ENCODE measurements at places on chromosomes 7 and 10.

- no peak for DNase-seq
Measured at GRCh38 chr7:4800487-4800886, 25.1 kb downstream of the AP5Z1 start.

- DNase-seq = no peak
Measured at GRCh38 chr7:94403546-94403945, 8.9 kb downstream of the COL1A2 start.

DNA sequence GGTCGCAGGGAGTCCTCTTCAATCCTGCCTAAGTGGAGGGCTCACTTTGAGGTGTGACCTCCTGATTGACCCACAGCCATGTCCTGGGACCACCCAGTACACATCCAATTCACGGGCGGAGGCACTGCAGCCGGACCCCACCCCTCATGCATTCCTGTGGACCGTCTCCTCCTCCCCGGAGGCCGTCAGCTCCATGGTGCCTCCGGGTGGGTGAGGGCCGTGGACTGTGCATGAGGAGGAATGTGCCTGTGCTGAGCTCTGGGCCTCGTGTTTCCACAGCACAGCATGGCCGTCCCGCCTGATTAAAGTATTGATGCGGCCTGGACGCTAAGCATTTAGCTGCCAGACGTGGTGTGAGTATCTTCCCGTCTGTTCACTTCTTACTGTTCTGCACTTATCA is 52.8 kb downstream of the CFAP46 start:
- DNase-seq = no peak

- peak; percentile 71 for DNase-seq
Measured at GRCh38 chr7:28389504-28390395, 22.6 kb upstream of the CREB5 start.

- DNase-seq = no peak
Measured at GRCh38 chr7:4742051-4742573, 33.3 kb upstream of the AP5Z1 start.

GRCh38 chr7:133590795-133591194 is 337.9 kb downstream of the EXOC4 start:
- DNase-seq = no peak

- DNase-seq = no peak
Measured at GRCh38 chr7:21996641-21997040, 50.9 kb upstream of the CDCA7L start.

- no peak for DNase-seq
Measured at GRCh38 chr7:135448753-135449152, 61.1 kb downstream of the CNOT4 start.

DNA sequence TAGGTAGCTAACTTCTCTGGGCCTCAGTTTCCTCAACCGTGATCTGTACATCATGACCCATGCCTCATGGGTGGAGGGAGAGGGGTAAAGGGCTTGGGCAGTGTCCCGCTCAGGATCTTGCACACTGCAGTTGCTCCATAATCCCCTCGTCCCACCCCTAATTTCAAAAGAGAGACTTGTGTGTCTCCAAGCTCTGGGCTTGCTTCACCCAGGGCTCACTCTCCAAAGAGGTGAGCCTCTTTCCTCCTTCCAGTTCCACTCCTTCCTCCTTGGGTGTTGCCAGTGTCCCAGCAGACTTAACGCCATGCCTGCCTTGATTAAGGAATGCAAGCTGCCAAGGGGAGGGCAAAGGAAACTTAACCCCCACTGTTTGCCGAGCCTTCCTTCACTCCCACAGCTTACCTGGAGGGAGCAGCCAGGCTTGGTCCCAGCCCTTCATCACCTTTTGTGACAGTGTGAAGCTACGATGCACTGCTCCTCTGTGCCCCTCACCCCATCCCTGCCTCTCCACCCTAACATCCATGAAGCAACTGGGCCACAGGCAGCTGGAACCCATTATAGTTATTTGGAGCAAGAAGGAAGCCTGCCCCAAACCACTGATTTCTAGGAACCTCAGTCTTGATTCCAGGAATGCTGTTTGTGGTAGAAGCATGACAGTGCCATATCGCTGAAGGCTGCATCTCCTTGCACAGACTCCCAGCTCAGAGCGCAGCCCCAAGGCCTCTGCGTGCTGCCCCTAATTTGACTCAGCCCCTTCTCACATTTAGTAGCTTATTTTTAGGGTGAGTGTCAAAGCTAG is 363.3 kb downstream of the TNS3 start:
- DNase-seq = no peak

DNA sequence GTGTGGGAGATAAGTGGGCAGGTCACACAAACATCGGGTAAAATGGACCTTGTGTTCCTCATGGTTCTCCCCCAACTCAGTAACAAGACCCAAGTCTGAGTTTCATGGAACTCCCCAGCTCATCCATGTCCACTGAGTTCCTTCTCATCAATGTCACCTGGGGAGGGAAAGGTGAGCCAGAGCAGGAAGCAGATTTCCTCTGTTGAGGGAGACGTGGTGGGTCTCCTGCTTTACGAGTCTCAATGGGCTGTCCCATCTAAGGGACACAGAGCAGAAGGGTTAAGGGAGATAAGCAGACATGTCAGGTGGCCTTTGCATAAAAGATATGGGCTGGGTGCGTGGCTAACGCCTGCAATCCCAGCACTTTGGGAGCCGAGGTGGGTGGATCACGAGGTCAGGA is 56.5 kb upstream of the SORCS3 start:
- DNase-seq = no peak

GRCh38 chr10:70354556-70354955 is 27.9 kb downstream of the LRRC20 start:
- DNase-seq = no peak

DNA sequence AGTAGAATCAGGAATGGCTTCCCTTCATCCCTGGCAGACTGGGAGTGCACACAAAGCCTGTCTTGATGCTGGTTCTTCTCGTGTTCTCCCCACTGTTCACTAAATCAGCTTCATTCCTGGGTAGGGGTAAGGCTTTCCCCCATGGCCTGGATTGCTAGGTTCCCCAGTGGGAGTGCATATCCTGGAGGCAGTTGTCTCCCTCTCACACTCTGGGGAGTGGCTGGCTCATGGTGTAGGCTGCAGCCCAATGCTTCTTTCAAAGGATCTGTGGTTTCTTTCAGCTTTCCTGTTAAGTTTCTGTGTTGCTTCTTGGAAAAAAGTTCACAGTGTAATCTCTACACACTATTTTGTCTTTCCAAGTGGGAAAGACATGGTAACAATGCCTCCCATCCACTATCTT is 32.6 kb upstream of the ARMC3 start:
- DNase-seq = no peak

DNA sequence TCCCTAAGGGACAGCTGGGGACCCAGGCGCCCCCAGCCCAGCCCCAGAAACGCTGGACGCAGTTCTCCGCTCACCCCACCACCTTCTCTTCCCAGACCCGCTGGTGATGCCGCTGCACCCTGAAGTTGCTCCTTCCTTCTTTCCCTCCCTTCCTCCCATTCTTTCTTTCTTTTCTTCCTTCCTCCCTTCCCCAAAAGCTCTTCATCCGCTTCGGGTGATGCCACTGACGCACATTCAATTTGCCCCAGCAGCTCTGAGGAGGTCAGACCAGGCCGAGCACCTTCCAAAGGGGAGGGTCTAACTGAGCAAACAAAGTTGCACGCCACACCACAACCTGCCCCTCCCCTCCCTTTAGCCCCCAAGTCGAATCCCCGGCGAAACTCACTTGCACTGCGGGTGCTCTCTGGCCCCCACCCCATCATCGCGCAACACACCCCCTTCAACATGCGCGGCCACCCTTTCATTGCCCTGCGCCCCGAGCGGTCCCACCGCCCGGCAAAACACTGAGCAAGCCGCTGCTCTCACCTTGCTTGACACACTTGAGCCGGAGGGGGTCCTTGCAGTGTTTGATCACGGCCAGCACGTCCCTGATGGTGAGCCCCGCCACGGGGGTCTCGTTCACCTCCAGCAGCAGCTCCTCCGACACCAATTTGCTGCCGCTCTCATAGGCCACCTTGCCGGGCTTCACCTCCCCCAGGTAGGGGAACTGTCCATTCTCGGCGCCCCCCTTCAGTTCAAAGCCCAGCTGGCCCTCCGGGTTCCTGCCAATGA is 787 bp downstream of the MAGI2 start:
- peak; percentile 23 for DNase-seq

DNA sequence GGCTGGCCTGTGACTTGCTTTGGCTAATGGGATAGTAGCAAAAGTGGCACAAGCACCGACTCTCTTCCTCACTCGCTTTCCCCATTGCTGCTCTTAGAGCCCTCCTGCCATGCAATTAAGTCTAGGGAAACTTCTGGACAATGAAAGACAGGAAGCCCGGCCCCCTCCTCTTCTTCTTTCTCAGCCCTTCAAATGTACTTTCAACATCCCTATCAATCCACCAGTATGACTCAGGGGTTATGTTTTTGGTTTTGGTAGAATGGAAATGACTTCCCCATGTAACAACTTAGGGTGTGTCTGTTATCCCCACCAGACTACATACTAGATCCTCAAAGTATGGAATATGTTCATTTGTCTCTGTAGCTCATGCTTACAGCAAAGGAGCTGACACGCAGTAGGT is 139.0 kb upstream of the GDF10 start:
- no peak for DNase-seq

DNA sequence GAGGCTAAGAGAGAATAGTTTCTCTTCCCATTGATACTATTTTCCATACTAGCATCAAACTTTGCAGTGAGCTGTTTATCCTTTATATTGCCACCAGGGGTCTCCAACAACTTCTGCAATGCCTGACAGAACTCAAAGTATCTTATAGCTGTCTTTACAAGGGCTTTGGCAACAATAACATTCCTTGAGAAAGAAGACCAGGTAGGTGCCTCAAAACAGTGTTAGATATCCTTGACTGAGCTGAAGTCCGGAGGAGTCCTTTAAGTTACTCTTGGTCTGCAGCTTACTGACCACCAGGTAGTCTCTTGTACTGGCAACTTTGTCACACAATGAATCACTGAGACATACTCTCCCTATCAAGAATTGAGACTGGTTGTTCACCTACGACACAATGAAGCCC is 30.0 kb upstream of the TES start:
- peak; percentile 24 for DNase-seq

GRCh38 chr7:24669971-24670591 is 87.2 kb downstream of the GSDME start:
- no peak for DNase-seq

- no peak for DNase-seq
Measured at GRCh38 chr10:95405655-95406054, 114.9 kb upstream of the PDLIM1 start.

GRCh38 chr7:99000904-99001465 is 122.7 kb downstream of the TRRAP start:
- no peak for DNase-seq

DNA sequence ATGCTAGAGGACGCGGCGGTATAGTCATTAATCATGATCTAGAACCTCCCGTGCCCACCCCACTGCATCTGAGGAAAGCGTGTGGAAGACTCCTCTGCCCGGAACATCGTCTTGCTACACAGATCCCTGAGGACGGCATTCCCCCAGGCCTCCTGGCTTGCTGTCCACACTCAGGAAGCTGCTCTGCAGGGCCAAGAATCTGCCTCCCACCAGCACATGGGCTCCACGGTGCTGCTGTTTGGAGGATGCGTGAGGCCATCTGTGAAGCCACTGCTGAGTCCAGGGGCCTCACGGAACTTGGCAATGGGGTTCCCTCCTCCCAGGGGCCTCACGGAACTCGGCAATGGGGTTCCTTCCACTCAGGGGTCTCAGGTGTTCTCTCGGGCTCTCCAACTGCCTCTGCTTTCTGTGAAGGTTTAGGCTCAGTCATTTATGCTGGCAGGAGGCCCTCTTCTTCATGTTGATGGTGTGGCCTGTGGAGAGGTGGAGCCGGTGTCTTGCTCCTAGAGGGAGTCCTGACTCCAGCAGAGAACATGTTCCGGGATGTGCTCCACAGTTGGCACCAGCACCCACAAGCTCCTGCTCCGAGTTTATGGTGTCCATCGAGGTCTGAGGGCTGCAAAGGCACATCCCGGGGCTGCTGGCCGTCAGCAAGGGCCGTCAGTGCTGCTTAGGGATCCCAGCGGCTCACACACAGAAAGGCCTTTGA is 273.3 kb downstream of the DNAJB6 start:
- DNase-seq = no peak

GRCh38 chr7:4549681-4550080 is 132.4 kb upstream of the FOXK1 start:
- no peak for DNase-seq

All from NCI-H345 (cell line).